ENCODE measurements at places on chromosomes 4 and X. TPM values are rescaled to one million over a fixed set of nuclear protein-coding genes. Genes with fewer than 3 reads are reported as not detected.

GRCh38 chrX:43566170-43566569, 89.9 kb upstream of the MAOA start:
- H3K27me3 ChIP-seq: peaks cover 10% of the 10 kb centered on the region
- no peaks in the 10 kb centered on the region for H3K36me3 ChIP-seq
- H3K27ac ChIP-seq: no peak overlapping the region
- DNase-seq: no peak
- H3K4me1 ChIP-seq: no peaks in the 10 kb centered on the region
- H3K4me3 ChIP-seq: no peak overlapping the region

GRCh38 chr4:2251073-2251794, 9.3 kb upstream of the HAUS3 start:
- H3K4me3 ChIP-seq: no peak overlapping the region
- no peaks in the 10 kb centered on the region for H3K4me1 ChIP-seq
- no peaks in the 10 kb centered on the region for H3K27me3 ChIP-seq

GRCh38 chr4:111601671-111602070, 543.6 kb upstream of the FAM241A start:
- H3K4me1 ChIP-seq: no peaks in the 10 kb centered on the region
- H3K27me3 ChIP-seq: no peaks in the 10 kb centered on the region
- DNase-seq: no peak

DNA sequence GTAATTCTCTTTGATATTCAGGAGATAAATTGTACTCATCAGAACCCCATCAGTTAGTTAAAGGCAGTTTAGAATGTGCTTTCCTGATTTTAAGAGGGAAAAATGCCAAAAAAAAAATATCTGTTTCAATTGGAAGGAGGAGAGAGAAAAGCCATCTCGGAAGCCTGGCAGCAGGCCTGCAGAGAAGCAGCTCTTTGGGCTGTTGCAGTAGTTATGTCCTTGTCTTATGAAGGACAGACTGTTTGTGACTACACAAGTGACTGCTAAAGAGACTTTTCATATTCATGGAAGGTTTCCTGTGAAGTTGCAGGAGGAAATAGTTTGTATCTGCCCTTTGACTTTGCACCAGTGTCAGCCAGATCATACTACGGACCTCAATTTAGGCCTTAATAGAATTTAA, 88.8 kb downstream of the DCLK2 start:
- no peak for DNase-seq
- no peak overlapping the region for H3K27ac ChIP-seq
- H3K36me3 ChIP-seq: no peaks in the 10 kb centered on the region
- no peaks in the 10 kb centered on the region for H3K4me1 ChIP-seq

DNA sequence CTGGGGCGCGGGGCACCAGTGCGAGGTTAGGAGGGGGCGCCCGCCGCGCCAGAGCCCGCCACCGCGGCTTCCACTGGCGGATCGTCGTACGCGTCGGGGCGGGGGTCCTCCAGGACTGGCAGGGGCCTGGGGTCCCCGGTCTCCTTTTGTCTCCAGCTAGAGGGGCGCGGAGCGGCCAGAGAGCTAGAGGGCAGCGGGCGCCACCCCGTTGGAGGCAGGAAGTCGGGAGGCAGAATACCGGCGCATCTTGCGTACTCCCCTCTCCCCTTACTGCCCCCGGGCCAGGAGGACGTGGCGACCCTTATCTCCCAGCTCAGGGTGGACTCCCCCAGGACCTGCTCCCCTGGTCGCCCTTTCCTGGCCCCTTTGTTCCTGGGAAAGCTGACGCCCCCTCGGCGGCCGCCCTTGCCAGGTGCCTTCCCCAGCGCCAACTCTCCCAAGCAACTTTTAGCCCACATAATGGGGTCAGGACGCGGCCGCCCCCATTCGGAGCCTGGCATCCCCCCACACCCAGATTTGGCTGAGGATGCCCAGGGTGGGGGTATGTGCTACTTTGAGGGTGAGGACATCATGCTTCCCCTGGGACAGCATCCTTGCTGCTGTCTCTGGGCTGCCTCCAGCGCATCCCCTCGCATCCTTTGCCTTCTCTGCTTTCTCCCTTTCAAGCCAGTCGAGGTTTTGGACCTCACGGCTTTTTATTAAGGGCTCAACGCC, 933 bp downstream of the CNKSR2 start:
- peak overlapping the region; percentile 85 for H3K27ac ChIP-seq
- peak overlapping the region; percentile 87 for H3K4me3 ChIP-seq
- H3K4me1 ChIP-seq: peaks cover 36% of the 10 kb centered on the region
- no peaks in the 10 kb centered on the region for H3K36me3 ChIP-seq
- no peaks in the 10 kb centered on the region for H3K27me3 ChIP-seq

DNA sequence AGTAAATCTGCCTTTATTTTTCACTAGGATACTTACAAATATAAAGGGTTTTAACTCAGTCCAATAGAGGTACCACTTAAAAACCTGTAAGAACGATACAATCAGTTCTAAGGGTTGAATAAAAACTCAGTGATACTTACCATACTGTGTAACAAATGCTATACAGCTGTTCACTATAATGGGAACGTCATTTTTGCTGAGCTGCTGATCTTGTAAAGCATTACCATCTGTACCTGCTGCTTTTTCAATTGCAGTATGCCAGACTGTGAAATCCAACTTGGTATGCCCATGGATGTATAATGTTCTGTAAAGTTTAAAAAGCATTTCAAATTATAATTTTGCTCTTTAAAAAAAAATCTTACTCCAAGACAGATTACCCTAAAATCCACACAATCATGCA, 111.2 kb downstream of the ARAP2 start:
- H3K4me1 ChIP-seq: peaks cover 3% of the 10 kb centered on the region
- H3K36me3 ChIP-seq: peaks cover 12% of the 10 kb centered on the region
- no peaks in the 10 kb centered on the region for H3K27me3 ChIP-seq
- no peak for DNase-seq
- no peak overlapping the region for H3K4me3 ChIP-seq

DNA sequence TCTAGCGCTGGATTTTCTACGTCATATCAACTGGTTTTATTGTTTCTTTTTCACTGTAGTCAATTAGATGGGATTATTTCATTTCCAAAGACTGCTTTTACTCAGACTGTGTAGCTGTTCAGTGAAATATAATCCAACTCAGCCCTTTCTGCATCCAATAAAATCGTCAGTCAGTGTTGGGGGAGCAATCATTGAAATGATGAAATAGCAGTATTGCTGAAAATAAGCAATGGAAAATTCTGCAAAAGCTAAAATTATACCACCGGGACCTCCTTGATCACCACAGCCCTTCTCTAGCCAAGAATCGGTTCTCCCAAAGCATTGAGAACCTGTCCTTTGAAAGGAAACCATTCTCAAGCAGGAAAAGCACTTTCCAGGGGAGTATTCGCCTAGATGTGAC, 243.1 kb upstream of the TENM3 start:
- DNase-seq: no peak
- H3K4me1 ChIP-seq: no peaks in the 10 kb centered on the region
- H3K36me3 ChIP-seq: no peaks in the 10 kb centered on the region
- no peak overlapping the region for H3K27ac ChIP-seq
- H3K27me3 ChIP-seq: no peaks in the 10 kb centered on the region

- peaks cover 5% of the 10 kb centered on the region for H3K27me3 ChIP-seq
- no peaks in the 10 kb centered on the region for H3K36me3 ChIP-seq
- H3K4me3 ChIP-seq: no peak overlapping the region
- H3K27ac ChIP-seq: no peak overlapping the region
- H3K4me1 ChIP-seq: no peaks in the 10 kb centered on the region
- DNase-seq: no peak
Observed at GRCh38 chr4:10917566-10917965, 233.0 kb upstream of the CLNK start.

GRCh38 chr4:184544788-184545409, 70.5 kb upstream of the IRF2 start:
- H3K27ac ChIP-seq: no peak overlapping the region
- peaks cover 18% of the 10 kb centered on the region for H3K4me1 ChIP-seq

DNA sequence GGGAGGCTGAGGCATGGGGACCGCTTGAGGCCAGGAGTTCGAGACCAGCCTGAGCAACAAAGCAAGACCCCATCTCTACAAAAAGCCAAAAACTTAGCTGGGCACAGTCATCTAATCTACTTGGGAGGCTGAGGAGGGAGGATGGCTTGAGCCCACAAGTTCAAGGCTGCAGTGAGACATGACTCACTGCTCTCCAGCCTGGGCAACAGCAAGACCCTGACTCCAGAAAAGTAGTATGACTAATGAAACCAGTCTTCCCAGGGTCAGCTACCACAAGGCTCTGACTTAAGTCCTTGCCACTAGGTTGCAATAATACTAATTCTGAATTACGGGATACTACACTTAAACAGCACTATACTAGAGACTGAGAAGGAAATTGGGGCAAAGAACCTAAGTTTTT, 33.1 kb downstream of the ERVMER34-1 start:
- H3K4me3 ChIP-seq: no peak overlapping the region
- no peaks in the 10 kb centered on the region for H3K27me3 ChIP-seq
- peak overlapping the region; percentile 57 for H3K27ac ChIP-seq
- H3K36me3 ChIP-seq: peaks cover 63% of the 10 kb centered on the region

- H3K4me3 ChIP-seq: no peak overlapping the region
- no peak for DNase-seq
- no peak overlapping the region for H3K27ac ChIP-seq
- no peaks in the 10 kb centered on the region for H3K27me3 ChIP-seq
- H3K36me3 ChIP-seq: no peaks in the 10 kb centered on the region
Observed at GRCh38 chrX:29587107-29587506, 628.3 kb upstream of the MAGEB2 start.

DNA sequence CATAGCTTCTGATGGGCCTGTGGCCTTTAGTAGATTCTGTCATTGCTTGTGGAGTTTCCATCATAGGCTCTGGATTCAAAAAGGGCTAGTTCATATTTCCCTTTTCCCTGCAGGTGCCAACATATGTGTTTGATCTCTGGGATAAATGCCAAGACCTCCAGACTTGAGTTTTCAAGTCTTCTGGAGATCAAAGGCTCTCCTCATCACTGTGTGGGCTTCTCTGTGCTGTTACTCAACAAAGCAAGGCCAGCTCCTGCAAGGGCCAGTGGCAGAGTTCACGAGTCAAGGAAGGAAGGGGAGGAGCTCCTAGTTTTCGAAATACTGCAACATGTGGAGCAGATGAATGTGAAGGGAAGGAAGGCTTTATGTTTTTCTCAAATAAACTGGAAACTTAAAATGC, 62.7 kb upstream of the SCML1 start:
- DNase-seq: no peak
- H3K36me3 ChIP-seq: no peaks in the 10 kb centered on the region
- H3K4me1 ChIP-seq: peaks cover 5% of the 10 kb centered on the region

DNA sequence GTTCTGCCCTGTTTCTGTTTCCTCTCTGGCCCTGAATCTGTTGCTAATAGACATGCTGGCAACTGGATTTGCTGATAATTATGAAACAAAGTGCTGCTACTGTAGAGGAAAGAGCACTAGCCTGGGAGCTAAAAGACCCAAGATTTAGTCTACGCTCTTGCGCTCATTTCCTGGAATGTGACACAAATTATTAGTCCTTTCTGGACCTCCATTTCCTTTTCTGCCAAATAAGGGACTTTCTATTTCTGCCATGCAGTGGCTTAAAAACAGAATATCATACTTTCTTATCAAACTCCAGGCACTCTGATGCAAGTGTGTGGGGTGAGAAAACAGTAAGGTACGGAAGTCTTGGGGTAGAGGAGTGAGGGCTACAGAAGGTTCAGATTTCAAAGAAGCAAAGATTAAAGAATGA, 48.3 kb upstream of the GPR174 start:
- peak overlapping the region; percentile 97 for H3K27ac ChIP-seq
- peak overlapping the region; percentile 71 for H3K4me3 ChIP-seq
- peaks cover 32% of the 10 kb centered on the region for H3K36me3 ChIP-seq
- DNase-seq: no peak
- H3K27me3 ChIP-seq: no peaks in the 10 kb centered on the region

GRCh38 chr4:176377780-176378179, 58.0 kb downstream of the SPCS3 start:
- no peaks in the 10 kb centered on the region for H3K4me1 ChIP-seq
- no peaks in the 10 kb centered on the region for H3K36me3 ChIP-seq
- H3K27me3 ChIP-seq: peaks cover 8% of the 10 kb centered on the region

DNA sequence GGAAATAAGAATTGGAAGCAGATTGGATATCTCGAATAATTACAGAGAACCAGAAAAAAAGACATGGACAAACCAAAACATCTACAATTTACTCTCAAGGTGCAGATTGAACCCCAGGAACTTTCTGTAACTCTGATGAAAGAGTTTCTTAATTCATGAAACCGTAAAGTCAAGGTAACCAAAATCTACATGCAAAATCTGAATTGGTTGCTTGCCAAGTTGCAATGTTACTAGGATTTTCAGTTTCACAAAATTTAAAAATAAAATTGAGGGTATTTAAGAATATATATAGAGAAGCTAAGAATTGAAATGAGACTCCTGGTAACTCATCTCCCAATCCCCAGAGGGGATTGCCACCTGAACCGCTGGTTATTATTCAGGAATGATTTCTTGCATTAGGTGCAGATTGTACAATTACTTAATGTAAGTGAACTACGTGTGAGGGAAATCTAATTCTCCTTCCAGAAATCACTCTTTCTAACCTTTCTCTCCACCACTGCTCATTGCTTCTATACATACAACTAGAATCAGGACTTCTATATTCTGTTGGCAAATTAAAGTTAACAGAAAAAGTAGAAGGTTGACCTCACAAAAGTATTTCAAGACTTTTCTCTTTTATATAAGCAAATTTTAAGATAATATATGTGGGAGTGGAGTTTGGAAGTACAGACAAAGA, 221.5 kb upstream of the NDST4 start:
- no peak for DNase-seq
- H3K4me3 ChIP-seq: no peak overlapping the region
- no peak overlapping the region for H3K27ac ChIP-seq

The CCKAR gene
- not detected for total RNA-seq

The FBXW7 gene
- 32.6 TPM for total RNA-seq

The MTNR1A gene
- not detected for total RNA-seq

The CYP2U1 gene
- 2.5 TPM for total RNA-seq

The CFAP47 gene
- total RNA-seq: not detected

The CXorf51A gene
- not detected for total RNA-seq

The TRIM61 gene
- total RNA-seq: 1.2 TPM

The NAP1L2 gene
- 1.0 TPM for total RNA-seq
